ENCODE measurements at places on chromosomes 5 and 9. TPM values are rescaled to one million over a fixed set of nuclear protein-coding genes. Genes with fewer than 3 reads are reported as not detected.

- no peaks in the 10 kb centered on the region for H3K27me3 ChIP-seq
- no peak overlapping the region for H3K4me3 ChIP-seq
- H3K4me1 ChIP-seq = no peaks in the 10 kb centered on the region
- no peak for DNase-seq
These were observed 215.3 kb downstream of the SPOCK1 start for GRCh38 chr5:137283801-137284200.

DNA sequence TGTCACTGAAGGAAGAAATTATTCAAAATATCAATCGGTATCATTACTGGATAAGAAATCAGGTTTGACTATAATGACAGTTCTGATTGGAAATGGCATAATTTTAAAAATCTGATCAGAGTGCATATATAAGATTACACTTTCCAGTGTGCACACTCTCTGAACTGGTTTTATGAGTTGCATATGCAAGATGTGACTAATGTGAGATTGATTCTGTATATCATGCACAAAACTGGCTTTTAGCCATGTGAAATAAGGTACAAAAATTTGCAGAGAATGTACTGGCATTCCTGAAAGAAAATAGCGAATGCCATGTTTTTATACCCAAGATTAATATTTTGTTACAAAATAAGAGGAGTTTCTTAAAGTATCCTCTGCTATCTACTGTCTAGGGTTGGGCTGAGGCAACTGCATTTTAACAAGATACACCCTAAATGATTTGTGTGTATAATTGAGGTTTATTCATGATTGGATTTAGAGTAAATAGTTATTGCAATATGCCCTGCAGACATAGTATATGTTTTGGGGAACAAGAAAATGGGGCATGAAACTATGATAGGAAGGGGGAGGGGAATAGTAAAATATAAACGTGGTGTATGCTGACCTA, 70.7 kb downstream of the LNPEP start:
- peaks cover 22% of the 10 kb centered on the region for H3K4me1 ChIP-seq
- no peak for DNase-seq
- no peak overlapping the region for H3K4me3 ChIP-seq

DNA sequence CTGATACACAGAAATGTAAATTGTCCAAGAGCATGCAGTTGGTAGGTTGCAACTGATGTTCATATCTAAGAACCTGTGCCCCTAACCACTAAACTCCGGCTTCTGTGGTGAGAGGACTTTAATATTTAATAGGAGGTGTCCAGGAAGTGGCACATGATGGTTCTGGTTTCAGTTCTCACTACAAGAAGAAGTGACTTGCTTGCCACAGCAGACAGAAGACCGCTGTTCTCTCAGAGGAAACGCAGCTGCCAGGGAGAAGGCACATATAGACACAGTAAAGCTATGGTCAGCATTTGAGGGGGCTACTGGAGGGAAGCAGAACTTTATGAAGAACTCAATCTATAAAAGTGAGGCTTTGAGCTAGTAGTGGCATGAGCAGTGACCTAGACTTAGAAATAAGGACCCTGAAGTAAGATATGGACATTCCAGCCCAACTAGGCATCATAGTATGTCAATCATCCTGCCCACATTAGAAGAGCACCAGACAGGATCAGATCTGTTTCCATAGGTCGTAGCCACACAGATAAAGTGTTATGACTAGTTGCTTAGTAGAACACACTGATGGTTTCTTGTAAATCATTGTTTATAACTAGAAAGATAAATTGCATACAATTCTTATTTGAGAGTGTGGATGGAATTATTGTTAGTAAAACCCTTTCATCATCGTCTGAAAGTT, 36.4 kb upstream of the DAB2 start:
- H3K27ac ChIP-seq = no peak overlapping the region
- peaks cover 20% of the 10 kb centered on the region for H3K27me3 ChIP-seq
- H3K36me3 ChIP-seq = no peaks in the 10 kb centered on the region
- H3K4me3 ChIP-seq = no peak overlapping the region
- no peak for DNase-seq

DNA sequence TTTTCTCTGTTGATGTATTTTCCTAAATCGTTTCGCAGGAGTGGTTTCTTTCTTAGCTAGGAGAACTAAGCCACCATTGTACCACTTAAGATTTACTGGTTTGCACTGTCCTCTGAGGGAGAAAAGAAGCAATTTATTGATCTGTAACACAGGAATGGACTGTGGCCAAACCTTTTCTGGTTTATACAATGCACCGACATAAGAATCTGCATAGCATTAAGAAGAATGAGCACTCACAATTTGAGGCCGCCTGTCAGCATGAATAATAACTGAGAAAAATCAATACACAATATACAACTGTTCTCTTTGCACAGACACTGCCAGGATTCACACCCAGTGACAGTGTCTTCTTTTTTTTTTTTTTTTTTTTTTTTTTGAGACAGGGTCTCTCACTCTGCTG, 168.6 kb upstream of the DMRT1 start:
- peaks cover 19% of the 10 kb centered on the region for H3K4me1 ChIP-seq
- H3K4me3 ChIP-seq = no peak overlapping the region
- H3K27ac ChIP-seq = no peak overlapping the region
- H3K27me3 ChIP-seq = peaks cover 17% of the 10 kb centered on the region
- DNase-seq = no peak

DNA sequence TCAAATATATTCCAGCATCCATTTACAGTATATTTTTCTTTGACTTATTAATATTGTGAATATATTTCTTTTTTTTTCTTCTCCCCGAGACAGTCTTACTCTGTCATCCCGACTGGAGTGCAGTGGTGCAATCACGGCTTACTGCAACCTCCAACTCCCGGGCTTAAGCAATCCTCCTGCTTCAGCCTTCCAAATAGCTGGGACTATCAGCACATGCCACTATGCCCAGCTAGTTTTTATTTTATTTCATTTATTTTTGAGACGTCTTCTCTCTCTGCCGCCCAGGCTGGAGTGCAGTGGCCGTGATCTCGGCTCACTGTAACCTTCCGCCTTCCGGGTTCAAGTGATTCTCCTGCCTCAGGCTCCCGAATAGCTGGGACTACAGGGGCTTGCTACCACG, 7.4 kb upstream of the GLIPR2 start:
- H3K27ac ChIP-seq = no peak overlapping the region
- H3K4me1 ChIP-seq = peaks cover 14% of the 10 kb centered on the region
- no peaks in the 10 kb centered on the region for H3K36me3 ChIP-seq
- peaks cover 16% of the 10 kb centered on the region for H3K27me3 ChIP-seq
- DNase-seq = no peak

- H3K36me3 ChIP-seq = peaks cover 11% of the 10 kb centered on the region
- peaks cover 36% of the 10 kb centered on the region for H3K4me1 ChIP-seq
- DNase-seq = no peak
- peak overlapping the region; percentile 63 for H3K4me3 ChIP-seq
These were observed 2.0 kb downstream of the PITX1 start for GRCh38 chr5:135031813-135032694.

DNA sequence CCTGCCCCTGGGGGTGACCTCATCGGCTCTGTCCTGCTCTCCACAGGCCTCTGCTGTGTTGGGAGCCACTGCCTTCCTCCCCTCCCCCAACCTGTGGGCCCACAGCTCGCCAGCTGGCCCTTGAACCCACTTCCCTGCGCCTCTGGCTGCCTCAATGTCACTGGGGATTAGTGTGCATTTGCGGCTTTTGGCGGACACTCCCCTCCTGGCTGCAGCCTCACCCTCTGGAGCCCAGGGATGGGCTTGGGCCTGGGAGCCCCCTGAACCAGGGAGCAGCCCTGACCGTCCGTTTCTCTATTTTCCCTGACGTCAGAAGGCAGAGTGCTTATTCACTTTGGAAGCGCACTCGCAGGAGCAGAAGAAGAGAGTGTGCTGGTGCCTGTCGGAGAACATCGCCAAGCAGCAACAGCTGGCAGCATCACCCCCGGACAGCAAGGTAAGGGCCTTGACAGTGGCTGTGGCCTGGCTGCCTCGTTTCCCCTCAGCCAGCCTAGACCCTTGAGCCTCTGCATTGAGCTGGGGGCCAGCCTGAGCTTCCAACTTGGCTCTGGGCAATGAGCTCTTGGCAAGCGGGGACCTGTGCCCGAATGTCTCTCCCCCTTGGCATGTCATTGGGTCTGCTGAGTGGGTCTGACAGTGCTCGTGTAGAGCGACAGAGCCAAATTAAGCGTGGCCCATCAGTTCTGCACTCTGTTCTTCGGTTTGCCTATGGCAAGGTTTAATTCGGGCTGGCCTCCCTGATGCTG, 73.1 kb downstream of the RGS3 start:
- H3K4me3 ChIP-seq = no peak overlapping the region
- no peak overlapping the region for H3K27ac ChIP-seq
- H3K27me3 ChIP-seq = no peaks in the 10 kb centered on the region
- H3K36me3 ChIP-seq = peaks cover 44% of the 10 kb centered on the region
- H3K4me1 ChIP-seq = no peaks in the 10 kb centered on the region

GRCh38 chr5:122751293-122751782, 23.5 kb upstream of the SNX2 start:
- no peak for DNase-seq
- no peaks in the 10 kb centered on the region for H3K36me3 ChIP-seq
- no peak overlapping the region for H3K27ac ChIP-seq
- peaks cover 10% of the 10 kb centered on the region for H3K4me1 ChIP-seq

- H3K36me3 ChIP-seq = no peaks in the 10 kb centered on the region
- H3K4me3 ChIP-seq = no peak overlapping the region
- no peak overlapping the region for H3K27ac ChIP-seq
- no peaks in the 10 kb centered on the region for H3K4me1 ChIP-seq
These were observed 369.2 kb downstream of the SEMA5A start for GRCh38 chr5:9176641-9177040.

DNA sequence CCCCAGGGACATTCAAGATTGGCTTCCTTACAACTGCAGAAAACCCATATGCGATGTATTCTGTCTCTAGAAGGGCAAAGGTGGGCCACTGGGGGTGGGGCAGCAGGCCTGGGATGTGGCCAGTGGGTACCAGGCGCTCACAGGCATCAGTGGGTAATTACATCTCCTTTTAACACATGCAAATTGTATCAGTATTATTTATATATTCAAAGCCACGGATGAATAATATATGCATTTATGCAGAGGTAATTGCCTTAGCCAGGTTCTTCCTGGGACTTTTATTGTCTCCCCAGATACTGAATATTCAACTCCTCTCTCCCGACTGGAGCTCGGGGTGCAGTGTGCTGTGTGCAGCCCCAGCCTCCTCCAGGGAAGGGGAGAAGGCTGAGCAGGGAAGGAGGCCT, 109.4 kb upstream of the MVB12B start:
- no peak for DNase-seq
- H3K27ac ChIP-seq = no peak overlapping the region
- peaks cover 32% of the 10 kb centered on the region for H3K27me3 ChIP-seq
- no peaks in the 10 kb centered on the region for H3K4me1 ChIP-seq

DNA sequence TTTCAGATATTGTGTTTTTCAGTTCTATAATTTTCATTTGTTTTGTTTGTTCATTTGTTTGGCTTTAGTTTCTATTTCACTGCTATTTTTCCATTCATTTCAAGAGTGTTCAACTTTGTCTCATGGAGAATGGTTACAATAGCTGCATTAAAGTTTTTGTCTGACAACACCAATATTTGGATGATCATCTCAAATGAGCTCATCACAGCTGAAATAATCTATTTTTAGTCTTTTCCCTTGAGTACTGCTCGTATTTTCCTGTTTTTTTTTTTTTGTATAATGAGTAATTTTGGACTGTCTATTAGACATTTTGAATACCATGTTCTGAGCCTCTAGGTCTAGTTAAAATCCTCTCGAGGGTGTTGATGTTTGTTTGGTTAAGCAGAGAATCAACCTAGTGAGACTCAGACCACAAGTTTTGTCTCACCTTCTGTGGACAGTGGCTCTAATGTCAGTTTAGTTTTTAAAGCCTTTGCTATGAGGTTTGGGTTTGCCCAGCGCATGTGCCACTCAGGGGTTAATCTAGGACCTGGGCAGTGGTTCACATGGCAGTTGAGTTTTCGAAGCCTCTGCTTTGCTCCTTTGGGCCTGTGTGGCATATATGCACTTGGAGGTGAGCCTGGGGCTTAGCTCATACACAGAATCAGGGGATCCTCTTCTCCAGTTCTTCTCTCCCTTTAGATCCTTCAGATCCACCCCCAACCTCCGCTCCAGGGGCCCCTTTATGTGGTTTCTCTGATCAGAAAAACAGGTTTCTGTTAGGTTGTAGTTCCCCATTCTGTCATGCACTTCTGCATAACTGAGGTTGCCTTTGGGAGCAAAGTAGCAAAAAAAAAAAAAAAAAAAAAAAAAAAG, 79.8 kb downstream of the ARSB start:
- peaks cover 2% of the 10 kb centered on the region for H3K36me3 ChIP-seq
- H3K27me3 ChIP-seq = no peaks in the 10 kb centered on the region

GRCh38 chr5:101605700-101606099, 690.4 kb downstream of the SLCO4C1 start:
- H3K4me1 ChIP-seq = no peaks in the 10 kb centered on the region
- H3K27ac ChIP-seq = no peak overlapping the region
- H3K36me3 ChIP-seq = no peaks in the 10 kb centered on the region

- no peak for DNase-seq
- H3K36me3 ChIP-seq = no peaks in the 10 kb centered on the region
- H3K27me3 ChIP-seq = no peaks in the 10 kb centered on the region
- H3K4me1 ChIP-seq = no peaks in the 10 kb centered on the region
- no peak overlapping the region for H3K27ac ChIP-seq
These were observed 512.6 kb downstream of the ISL1 start for GRCh38 chr5:51895834-51896233.

GRCh38 chr5:160271396-160271795, 41.0 kb downstream of the CCNJL start:
- no peak overlapping the region for H3K4me3 ChIP-seq
- H3K36me3 ChIP-seq = no peaks in the 10 kb centered on the region
- DNase-seq = no peak
- H3K27ac ChIP-seq = no peak overlapping the region
- peaks cover 4% of the 10 kb centered on the region for H3K27me3 ChIP-seq
- peaks cover 4% of the 10 kb centered on the region for H3K4me1 ChIP-seq

DNA sequence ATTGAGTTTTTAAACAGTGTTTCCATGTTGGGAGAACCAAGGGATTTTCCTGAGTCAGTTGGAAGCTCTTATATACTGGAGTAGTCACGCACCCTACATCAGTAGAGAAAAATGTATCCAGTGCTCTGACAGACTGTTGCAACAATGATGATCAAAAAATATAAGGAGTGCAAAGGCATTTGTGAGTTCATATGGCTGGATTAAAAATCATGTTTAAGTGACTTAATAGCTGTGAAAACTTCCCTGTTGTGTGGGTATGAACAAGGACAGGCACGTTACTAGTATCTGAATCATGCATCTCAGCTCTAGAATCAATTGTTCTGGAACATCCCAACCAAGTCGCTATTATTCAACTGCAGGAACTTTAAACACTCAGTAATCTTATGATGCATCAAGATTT, 229.7 kb downstream of the ROR2 start:
- no peak overlapping the region for H3K4me3 ChIP-seq
- no peaks in the 10 kb centered on the region for H3K4me1 ChIP-seq
- DNase-seq = no peak
- peaks cover 46% of the 10 kb centered on the region for H3K27me3 ChIP-seq
- no peak overlapping the region for H3K27ac ChIP-seq

Gene OR13C2
- not detected for total RNA-seq

Gene PIP5KL1
- 1.1 TPM for total RNA-seq

Gene PALM2AKAP2
- 2.2 TPM for total RNA-seq

Gene SLC36A2
- total RNA-seq = not detected
